ENCODE measurements at places on chromosomes 3 and 15.

GRCh38 chr3:160084998-160085397 is 96.4 kb downstream of the IL12A start:
- DNase-seq = no peak

DNA sequence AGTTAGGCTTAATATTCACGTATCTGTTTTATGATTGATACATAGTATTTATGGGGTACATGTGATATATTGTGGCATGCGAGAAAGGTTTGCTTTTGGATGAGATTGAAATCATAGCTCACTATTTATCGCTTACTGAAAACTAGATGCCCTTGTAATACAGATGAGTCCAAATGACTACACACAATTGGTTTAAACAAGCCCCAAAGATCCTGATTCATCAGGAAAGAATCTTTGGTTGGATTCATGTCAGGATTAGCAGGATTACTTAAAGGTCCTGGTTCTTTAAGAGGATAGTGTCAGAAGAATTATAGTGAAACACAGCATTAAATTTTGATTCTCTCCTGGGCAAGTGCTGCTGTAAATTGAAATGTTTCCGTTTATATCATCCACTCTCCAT is 18.6 kb upstream of the AADAC start:
- DNase-seq = no peak

GRCh38 chr3:8852511-8852910 is 83.1 kb upstream of the OXTR start:
- DNase-seq = no peak

GRCh38 chr15:76803049-76803571 is 102.0 kb downstream of the SCAPER start:
- DNase-seq = no peak
